Right renal cortex interstitium (tissue), 3 donors: ENCODE measurements at places on chromosomes 6 and 20.

- DNase-seq: no peak
Measured at GRCh38 chr6:5125152-5126006, 40.2 kb downstream of the PPP1R3G start.

DNA sequence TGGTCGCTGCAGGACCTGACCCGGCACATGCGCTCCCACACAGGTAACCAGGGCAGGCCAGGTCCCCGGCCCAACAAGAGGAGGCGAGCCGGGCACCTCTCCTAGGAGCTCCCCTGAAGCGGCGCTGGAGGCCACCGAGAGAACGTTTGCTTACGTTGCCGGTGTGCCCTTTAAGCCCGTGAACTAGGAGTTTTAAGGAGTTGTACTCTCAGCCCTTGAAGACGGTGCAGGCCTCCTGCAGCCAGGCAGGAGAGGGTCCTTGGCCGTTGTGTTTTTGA, 65.9 kb downstream of the SSR1 start:
- no peak for DNase-seq

GRCh38 chr20:47496118-47496517, 5.6 kb upstream of the NCOA3 start:
- no peak for DNase-seq

- no peak for DNase-seq
Measured at GRCh38 chr20:40812415-40812925, 123.4 kb upstream of the MAFB start.

DNA sequence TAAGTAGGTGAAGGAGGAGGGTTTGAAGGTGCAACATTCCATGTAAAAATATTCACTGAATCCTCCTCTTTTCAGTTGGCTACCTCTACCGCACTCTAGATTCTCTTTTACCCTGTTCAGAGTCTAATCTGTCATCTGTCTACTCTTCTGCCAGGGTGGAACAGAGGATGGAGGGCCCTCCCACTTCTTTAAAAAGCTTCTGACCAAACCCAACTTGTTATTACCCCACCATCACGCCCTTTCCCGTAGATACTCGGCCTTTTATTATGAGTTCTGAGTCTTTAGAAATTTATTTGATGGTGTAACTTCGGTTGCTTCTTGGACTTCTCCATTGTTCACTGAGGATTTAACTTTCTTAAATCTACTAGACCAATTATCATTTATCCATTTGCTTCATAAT, 11.7 kb downstream of the STX11 start:
- no peak for DNase-seq

GRCh38 chr6:132797951-132798868, at the start of gene SLC18B1:
Gene SLC18B1 (minus strand): TSS chr6:132798637. CDS start chr6:132798456, 181 bp downstream.
- peak; percentile 25 for DNase-seq

- no peak for DNase-seq
Measured at GRCh38 chr6:37298958-37299357, 41.0 kb upstream of the TMEM217 start.

GRCh38 chr20:36666181-36666740, 20.3 kb upstream of the SLA2 start:
- DNase-seq: no peak

DNA sequence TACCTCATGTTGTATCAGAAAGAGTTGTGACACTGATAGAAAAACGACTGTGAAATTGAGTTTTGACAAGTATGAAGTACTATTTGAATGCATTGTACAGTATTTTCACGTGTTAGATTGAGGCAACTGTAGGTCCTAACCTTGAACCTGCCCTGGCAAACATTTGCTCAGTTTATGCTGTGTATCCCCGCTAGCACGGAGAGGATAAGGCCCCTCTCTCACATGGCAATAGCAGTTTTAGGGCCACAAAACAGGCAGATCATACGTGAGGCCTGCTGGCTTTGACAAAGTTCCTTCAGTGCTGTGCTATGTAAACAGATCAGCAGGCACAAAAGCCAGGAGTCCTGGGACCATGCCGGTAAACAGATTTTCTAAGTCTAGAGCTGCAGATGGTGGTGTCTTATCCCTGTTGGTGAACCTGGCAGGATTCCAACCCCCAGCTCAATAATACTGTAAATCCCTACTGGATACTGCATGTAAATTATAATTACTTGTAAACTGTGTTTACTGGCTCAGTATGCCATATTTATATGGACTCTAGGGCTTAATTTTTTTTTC, 23.8 kb upstream of the FAM217A start:
- no peak for DNase-seq

- DNase-seq: no peak
Measured at GRCh38 chr6:3956054-3956453, 106.9 kb downstream of the FAM50B start.

- no peak for DNase-seq
Measured at GRCh38 chr6:102438171-102438570, 1044.7 kb downstream of the GRIK2 start.

DNA sequence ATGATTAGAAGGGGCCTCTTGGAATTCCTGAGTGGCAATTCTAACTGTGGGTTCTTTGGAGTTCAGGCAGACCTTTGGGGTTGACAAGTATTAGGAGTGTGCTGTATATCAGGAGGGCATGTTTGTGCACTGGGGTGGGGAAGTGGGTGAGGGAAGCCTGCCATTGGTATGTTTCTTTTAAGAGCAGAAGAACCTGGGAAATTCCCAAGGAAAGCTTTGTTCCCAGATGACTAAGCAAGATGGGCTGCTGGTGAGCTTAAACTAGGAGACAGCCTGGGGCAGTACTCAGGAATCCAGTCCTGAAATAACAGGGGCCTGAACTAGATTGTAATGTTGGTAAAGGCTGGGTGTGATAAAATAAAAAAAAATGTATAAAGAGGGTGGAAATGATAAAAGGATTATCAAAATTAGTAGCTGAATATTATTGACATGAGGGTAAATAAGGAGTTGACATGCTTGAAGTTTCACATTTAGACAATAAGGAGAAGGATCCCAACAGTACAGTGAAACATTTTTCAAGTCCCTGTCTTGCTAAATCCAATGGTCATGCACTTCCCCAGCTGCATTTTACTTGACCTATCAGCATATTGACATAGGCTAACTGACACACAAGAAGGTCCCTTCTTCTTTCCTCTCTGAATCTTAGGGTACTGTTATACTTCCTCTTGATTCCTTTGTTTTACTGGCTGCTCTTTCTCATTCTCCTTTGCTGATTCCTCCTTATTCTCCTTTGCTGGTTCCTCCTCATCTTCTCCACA, 18.4 kb upstream of the IFNGR1 start:
- DNase-seq: no peak

GRCh38 chr6:37082390-37083130, 77.1 kb downstream of the FGD2 start:
- DNase-seq: no peak

- DNase-seq: peak; percentile 34
Measured at GRCh38 chr6:113596387-113597230, 260.5 kb upstream of the MARCKS start.

- DNase-seq: no peak
Measured at GRCh38 chr6:132648356-132648755, 10.6 kb downstream of the TAAR1 start.

- DNase-seq: no peak
Measured at GRCh38 chr20:35883336-35883777, 70.9 kb downstream of the SCAND1 start.

DNA sequence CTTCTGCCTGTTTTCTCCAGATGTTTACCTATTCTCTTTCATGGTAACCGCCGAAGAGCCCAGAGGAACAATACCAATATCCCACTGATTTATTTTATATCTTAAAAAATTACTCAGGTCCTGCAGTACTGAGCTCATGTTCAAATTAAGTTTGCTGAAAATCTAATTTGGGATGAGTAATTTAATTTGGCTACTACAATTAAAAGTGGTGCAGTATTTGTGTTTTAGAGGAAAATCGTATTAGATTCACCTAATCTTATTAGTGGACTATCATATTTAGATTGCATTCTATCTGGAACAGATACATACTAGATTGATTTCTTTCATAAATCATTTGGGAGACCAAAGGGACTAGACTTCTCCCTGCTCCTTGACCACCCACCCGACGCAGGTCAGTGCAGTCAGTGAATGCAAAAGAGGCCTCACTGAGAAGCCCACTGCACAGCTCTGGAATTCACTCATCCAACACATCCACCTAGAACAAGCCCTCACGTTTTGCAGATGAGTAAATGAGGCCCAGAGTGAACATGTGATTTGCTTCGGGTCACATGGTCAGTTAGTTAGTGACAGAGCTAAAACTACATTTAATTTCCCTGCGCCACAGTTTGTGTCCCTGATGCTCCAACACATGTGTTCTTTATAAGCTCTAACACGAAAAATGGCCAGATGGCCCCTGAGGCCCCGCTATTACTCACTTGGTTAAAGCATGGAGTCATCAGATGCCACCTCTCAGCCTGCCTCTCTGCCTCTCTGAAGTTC, 101.8 kb downstream of the TRERF1 start:
- DNase-seq: no peak

GRCh38 chr6:105981002-105981887, 104.9 kb upstream of the PRDM1 start:
- DNase-seq: no peak

- no peak for DNase-seq
Measured at GRCh38 chr6:11542863-11543262, 5.3 kb downstream of the TMEM170B start.

DNA sequence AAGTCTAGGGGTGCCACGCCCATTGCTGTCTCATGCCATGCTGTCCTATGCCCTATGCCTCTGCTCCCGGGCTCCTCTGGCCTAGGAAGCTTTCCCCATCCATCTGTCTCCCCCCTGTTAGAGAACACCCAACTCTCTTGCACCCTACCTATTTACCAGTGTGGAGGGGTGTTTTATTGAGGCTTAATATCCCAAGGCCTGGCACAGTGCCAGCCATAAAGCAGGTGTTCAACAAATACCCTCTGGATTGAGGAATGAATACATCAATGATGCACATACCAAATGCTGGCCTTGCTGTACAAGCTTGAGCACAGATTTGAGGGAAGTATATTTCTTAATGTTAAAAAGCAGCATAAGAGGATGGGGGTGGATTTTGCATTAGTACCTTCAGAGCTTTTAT, 38.3 kb downstream of the METTL24 start:
- no peak for DNase-seq

GRCh38 chr20:44597930-44598329, 15.6 kb downstream of the PKIG start:
- no peak for DNase-seq

GRCh38 chr6:6832439-6832838, 243.9 kb downstream of the LY86 start:
- DNase-seq: no peak

DNA sequence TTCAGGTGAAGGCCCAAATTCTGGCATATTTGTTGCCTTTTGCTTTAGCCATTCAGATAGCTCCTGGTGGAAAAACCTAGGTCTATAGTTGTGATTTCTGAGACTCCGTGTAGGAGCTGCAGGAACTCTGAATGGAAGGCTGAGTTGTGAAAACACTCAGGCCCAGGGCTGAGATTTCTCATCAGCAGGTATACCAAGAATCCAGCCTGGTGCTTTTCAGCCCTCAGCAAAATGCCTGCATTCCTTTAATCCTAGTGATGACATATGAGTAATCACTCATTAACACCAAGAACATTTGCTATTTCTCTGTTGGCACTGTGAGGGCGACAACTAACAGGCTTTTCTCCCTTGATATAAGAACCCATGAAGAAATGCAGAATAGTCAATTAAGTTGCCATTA, 546.1 kb upstream of the MAN1A1 start:
- no peak for DNase-seq

- no peak for DNase-seq
Measured at GRCh38 chr6:141265756-141266623, 866.7 kb upstream of the GJE1 start.

- no peak for DNase-seq
Measured at GRCh38 chr6:127776320-127776719, 124.5 kb downstream of the THEMIS start.

- DNase-seq: no peak
Measured at GRCh38 chr6:159687341-159687740, 5.7 kb downstream of the SOD2 start.

DNA sequence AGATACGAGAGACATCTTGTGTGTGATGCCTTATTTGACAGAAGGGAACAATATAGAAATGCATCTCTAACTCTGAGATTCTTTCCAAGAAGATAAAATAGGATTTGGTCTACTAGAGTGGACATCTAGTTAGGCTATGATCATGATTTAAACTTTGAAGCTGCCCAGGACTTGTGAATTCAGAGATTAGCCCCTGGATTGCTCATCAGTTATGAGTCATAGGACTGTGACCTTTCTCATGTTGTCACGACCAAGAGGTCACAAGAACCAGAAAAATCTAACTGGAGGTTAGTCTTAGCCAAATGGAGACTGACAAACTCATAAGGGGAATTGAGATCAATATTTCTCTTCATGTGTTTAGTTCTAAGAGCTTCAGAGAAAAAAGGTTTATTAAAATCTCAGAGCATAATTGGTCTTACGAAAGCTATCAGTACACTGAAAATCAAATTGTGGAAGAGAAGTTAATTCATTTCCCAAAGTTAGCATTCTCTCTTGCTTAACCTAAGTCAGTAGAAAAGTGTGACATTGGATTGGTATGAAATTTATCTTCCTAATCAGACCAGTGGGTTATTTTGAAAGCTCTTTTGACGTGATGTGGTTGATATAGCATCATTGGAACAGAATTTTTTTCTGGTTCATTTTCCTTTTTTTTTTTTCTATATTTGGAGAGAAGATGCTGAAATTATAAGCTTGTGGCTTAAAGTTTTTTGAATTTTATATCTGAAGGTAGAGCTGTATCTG, 245.7 kb downstream of the RNF144B start:
- no peak for DNase-seq

DNA sequence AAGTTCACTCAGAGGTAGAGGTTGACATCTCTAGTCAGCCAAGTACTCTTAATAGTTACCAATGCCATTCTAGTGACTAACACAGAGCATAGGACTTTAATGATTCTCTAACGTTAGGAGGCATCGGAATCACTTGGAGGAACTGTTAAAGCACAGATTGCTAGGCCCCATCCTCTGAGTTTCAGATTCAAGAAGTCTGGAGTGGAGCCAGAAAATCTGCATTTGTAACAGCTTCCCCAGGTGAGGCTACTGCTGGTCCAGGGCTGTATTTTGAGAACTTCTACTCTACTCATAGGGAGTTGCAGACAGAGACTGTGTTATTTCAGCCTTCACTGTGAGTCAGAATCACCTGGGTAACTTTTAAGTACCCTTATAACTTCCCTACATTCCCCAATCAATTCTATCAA, 5.7 kb downstream of the LMBRD1 start:
- no peak for DNase-seq

DNA sequence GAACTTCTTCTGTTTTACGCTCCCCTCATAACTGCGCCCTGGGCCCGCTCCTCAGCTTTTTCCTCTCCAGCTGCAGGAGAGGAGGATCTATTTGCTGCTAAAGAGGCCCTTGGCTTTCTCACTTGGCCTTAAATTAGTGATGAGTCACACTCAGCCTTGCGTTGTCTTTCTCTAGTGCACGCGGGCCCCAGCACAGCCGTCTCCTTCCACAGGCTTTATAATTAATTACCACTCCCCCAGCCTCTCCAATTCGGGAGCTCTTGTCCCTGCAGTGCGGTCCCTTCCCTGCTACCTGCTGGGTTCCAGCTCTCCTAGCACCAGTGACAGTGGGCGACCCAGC, 25.2 kb downstream of the PACSIN1 start:
- DNase-seq: no peak
